ENCODE measurements at places on chromosomes 2 and 18.

- DNase-seq: no peak
These were observed 1673.5 kb upstream of the CELF4 start for GRCh38 chr18:39238981-39239660.

DNA sequence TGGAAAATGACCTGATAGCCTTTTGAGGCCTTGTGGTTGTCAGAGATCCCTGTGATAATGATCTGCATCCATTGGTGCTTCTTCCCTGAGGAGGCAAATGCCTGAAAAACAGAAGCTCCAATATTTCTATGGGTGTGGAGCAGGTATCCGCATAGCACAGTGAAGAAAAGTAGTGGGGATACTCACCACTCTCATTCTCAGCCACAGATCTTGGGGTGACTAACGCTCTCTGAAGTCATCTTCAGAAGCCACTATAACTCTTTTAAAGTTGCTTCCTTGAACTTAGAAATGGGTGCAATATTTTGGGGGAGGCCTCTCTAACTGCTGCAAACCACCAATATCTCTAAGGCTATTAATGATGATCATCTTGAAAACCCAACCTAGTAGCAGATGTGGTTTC lies 46.2 kb downstream of the ARHGAP15 start:
- DNase-seq: no peak

DNA sequence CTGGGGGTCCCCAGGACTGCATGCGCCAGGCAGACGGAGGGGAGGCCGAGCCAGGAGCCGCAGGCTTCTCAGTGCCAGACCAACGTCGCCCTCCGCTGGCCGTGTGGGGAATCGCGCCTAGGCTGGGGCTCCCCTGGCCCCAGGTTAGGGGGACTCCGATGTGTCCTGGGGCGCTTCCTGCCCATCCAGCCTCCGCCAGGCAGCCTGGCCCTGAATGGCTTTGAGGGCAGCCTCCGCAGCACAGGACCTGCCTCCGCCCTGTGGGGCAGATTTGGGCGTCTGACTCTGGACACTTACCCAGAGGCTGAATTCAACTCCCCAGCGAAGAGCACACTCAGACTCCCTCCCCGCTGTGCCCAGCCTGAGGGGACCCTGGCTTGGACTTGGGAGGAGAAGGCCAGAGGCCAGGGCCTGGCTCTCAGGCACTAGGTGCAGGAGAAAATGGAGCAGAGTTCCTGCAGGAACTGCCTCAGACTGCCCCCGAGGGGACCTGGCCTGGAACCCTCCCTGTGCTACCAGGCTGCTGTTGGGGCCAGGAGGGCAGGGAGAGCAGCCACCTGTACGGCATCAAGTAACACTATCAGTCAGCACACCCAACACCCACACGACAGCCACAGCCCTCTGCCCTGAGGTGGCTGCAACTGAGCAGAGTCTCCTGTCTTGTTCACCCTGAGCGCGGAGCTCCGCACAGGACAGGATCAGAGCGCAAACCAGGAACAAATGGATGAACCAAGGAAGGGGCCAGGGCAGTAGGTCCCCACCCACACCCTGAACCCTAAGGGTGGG lies 597 bp upstream of the TEKT4 start:
- no peak for DNase-seq

- peak; percentile 51 for DNase-seq
These were observed 93.7 kb upstream of the MCFD2 start for GRCh38 chr2:47009253-47009767.

DNA sequence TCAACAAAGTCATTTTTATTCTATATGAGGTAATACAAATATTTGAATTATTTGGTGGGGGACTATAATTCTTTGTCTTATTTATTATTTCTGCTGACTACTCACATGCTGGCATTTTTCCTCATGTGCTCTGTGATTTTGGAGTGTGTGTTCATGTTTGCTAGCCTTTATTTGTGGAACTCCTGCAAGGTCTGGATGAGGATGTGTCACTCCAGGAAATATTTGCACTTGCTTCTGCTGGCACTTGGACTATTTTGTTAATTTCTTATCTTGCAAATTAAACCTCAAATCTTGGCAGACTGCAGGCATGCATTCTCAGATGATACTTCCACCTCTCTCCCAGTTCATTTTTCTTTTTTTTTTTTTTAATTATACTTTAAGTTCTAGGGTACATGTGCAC lies 34.1 kb downstream of the POLI start:
- no peak for DNase-seq

DNA sequence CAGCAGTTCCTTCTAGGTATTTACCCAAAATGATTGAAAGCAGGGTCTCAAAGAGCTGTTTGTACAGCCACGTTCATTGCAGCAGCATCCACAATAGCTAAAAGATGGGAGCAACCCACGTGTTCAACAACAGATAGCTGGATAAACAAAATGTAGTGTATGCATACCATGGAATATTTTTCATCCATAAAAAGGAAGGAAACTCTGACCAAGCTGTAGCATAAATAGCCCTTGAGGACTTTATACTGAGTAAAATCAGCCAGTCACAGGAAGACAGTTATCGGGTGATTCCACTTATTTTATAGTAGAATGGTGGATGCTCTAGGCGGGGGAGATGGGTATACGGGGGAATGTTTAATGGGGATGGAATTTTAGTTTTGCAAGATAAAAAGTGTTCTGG lies 7.5 kb downstream of the TRAPPC12 start:
- DNase-seq: no peak

- DNase-seq: no peak
These were observed 162.0 kb downstream of the ALK start for GRCh38 chr2:29759360-29759759.

DNA sequence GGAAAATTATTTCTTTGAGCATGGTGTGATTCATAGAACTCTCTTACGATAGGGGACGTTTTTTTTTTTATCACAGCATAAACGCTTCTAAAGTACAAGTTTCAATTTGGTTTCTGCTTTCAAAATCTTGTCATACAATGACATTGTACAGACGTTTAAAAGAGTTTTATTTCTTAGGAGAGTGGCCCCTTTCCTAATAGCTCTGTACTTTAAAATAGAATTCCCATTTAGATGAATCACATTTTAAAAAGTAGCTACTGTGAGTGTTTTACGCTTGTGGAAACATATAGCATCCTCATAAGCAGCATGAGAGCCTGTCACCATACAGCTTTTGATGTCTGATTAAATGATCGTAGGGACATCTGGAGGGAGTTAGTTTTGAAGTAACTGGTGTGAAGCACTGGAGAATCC lies 510.9 kb downstream of the PARD3B start:
- no peak for DNase-seq

DNA sequence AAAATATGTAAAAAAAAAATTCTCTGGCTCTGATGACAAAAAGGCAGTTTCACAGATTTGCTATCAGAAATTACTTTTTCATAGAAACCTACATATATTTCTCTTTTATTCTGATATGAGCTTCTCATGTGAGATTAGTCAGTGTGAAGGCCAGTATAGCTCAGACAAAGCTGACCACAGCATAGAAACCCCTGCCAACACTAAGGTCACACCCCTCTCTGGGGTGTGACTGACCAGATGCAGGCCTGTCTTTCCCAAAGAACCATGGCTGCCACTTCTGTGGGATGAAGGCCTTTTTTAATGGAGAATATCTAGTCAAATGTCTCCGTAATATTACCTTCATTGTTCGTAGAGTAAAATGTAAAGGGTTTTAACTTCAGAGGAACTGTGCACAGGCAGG lies 330.3 kb upstream of the KCNJ3 start:
- DNase-seq: no peak

DNA sequence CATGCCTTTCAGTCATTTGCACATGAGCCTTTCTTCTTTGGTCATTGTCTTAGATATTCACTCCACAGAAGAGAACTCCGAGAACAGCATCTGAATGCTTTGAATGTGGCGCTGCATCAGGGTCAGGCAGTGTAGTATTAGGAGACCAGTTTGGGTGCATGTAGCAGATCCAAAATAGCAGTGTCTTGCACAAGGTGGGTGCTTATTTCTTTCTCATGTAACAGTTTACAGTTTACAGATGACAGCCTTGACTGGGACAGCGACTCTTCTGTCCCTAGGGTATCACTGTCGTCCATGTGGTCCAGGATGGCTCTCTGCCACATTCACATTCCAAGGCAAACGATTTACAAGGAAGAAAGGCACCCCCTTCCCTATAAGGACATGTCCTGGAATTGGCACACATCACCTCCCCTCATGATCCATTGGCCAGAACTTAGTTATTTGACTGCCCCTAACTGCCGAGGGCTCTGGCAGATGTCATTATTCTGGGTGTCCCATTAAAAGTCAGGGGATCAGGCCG lies 101.0 kb downstream of the STPG4 start:
- no peak for DNase-seq

DNA sequence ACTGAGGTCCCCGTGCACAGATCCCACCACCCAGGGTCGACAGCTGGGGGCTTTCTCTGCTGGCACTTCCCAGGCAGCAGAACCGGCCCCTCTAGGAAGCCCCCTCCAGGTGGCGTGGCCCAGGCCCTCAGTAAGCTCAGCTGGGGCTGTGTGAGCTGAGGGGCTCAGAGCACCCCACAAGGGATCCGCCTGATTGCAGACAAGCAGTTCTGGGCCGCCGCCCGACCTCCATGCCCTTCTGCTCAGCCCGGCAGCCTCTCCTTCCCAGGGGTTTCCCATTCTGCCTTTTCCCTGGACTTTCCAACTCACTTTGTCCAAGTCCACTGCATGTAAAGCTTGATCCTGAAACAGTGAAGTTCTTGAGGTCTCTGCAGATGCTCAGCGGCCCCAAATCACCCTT lies 76.4 kb downstream of the NFATC1 start:
- no peak for DNase-seq

DNA sequence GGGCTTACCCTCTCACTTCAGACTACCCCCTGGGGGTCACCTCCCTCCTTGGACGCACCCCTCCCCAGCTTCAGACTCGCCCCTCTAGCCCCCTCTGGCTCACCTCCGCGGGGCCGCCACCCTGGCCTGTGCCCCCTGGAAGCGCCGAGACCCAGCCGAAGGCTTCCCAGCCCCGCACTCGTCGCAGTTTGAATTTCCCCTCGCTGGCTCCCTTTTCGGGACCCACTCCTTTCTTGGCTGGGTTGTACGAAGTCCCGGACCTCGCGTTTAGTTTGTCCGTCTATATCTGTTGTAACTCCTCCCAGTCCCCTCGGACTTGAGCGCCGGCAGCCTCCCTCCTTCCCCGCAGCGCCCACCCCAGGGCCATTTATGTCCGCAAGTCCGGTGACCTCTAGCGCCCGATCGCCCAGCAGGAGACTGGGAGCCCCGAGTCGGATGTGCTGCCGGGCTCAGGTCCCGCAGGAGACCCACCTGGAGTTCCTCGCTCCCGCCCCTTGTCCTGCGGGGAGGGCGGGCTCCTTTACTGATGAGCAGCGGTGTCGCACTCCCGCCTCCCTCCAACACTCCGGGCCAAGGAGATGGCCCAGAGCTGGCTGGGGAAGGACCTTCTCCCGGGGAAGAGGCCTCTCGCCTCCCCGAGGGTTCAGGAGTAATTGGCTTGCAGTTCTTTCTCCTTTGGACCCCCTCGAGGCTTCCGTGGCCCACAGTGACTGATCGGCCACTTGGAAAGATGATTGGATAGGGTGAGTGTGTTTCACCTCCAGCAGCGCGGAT lies 692 bp upstream of the RAX start:
- peak; percentile 24 for DNase-seq

DNA sequence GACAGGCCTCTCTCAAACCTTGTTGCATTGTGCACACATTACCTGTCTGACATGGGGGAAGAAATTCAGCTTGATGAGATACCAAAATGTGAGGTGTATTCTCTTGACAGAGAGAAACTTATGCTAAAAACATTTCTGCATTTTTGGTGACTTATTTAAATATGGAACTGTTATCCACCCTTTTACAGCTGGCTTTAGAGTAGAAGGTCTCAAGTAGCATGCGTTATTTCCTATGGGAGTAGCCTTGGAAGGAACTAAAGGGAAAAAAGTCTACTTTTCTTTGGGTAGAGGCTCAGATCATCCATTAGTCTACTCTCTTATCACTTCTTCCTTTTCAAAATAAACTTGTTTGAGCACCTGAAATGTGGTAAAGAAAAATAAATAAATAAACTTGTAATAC lies 56.5 kb upstream of the TWSG1 start:
- DNase-seq: no peak

DNA sequence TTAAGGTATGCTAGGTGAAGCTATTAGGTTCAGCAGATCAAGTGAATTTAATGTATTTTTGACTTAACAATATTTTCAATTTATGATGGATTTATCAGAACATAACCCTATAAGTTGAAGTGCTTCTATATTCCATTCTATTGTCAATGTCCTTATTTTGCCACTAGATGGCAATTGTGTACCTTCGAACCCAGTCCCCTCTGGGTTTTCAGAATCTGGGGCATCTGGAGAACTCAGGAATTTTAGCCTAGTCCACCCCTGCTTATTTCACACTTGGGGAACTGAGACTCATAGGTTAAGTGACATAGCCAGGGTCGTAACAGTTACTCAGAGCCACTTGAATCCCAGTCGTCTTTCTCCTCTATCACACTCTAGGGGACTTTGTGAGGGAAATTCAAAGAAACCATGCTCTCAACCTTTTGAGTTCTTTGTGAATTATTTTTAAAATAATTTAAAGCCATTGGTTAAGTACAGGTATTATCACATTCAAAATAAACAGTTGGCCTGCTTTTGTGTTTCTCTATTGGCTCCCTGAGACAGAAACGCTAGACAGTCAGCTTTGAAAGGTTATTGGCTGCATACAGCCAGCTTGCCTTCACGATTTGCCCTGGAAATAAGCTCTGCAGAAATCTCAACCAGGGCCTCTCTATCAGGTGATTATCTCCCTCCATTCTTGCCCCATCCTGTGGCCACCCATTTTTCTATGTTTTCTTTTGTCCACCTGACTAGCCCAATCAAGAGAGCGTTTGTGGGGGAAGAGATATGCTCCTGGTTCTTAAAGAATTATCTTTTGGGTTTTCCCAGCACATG lies 145.0 kb downstream of the TTC27 start:
- peak; percentile 67 for DNase-seq

DNA sequence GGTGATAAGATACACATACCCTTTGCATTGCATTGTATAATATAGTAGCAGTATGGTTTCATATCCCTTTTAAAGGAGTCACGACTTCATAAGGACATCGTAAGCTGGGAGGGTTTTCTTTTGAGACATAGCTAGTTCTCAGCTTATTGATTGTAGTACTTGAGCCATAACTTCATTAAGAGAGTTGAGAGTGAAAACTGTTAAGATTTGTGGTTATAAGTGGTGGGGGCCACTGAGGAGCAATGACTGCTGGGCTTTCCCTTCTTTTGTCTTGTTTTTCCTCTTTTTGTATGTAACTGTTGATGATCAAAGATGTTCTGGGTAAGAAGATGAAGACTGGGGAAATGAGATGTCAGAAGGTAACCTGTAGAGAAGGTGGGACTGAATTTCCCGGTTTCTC lies 11.0 kb downstream of the EIF5B start:
- no peak for DNase-seq

GRCh38 chr2:240398661-240399267 lies 36.7 kb upstream of the GPC1 start:
- no peak for DNase-seq

DNA sequence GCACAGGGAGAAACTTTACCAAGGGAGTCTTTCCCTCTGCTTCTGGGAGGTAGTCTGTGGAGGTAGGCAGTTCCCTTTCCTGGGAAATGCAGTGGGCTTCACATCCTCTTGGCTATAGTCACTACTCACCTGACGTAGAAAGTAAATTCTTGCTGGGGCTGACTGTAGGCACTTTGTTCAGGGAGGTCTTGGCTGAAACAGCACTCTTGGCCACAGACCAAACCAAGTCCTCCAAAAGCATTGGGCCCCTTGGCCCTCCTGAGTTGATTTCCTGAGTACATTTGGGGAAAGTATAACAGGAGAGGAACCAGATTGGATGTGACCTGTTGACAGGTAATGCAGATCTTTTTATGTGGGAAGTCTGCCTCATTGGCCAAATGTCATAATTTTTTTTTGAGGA lies 108.9 kb downstream of the MGAT5 start:
- no peak for DNase-seq

GRCh38 chr2:45728458-45728942 lies 77.0 kb downstream of the PRKCE start:
- no peak for DNase-seq
